ENCODE measurements at places on chromosomes 7 and 10.

DNA sequence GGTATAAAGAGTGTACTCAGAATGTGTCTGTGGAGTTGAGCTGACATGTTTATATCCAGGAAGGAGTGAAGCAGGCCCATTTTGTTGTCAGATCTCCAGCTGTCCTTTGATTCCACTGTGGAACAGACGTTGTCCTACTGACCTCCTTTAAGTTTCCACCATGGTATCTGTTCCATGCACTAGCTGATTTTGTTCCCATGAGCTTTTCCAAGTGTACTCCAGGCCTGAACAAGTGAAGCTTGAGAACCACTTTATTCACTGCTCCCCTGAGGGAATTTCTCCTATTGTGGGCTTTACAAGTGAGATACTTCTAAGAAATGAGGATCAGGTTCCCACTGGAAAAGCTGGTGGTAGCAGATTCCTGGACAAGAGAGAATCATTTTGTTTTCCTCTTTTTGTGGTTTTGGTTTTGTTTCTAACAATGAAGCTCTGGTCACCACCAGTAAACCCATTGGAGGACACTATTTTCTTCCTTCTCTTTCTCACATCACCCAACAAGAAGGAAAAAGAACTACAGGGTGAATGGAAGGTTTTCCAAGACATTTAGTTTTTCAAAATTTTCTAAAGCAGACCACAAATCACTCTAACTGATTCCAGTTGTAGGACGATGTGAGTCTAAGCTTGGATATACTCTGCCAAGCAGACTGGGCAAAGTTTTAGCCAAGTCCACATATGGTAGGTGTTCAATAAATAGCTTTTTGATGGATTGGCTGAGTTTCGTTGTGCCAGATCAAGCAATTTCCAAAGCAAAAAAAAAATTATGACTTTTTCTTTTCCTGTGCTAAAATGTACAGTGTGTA is 144.2 kb downstream of the JCAD start:
- no peak for DNase-seq

DNA sequence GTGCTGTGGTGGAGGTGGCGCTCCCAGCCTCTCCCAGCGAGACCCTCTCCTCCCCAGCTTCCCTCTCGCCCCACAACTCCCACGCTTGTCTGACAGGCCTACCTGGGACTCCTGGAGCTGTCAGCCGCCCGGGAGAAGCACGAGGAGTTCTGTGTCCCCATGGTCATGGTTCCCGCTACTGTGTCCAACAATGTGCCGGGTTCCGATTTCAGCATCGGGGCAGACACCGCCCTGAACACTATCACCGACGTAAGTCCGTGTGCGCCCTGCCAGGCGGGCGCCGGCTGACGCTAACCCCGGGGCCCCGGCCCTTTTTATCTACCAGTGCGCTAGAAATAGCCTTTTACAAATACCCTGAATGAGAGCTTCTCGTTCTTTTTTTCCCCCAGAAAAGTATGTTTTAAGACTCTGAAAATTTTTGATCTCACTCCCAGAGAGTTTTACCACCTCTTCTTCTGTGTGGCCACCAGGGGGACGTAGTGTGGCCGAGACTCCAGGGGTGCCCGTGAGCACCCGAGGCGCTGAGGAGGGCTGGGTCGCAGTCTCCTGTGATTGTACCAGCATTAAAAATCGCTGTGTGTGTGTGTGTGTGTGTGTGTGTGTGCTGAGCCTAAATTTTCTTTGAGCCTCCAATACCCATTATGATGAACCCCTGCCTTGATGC is 52.6 kb downstream of the PFKP start:
- no peak for DNase-seq

DNA sequence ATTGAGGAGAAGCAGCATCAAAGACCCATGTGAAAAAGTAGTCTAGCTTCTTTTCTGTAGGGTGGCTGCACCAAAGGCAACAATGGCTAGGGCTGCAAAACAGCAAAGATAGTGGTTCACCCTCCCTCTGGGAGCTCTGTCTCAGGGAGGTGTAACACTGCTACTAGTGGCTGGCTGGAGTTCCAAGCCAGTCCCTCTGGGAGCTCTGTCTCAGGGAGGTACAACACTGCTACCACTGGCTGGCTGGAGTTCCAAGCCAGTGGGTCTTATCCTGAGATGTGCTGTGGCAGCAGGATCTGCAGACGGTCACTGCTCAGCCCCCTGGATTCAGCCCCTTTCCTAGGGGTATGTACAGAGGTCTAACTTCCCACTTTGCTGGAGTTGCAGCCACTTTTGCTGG is 37.9 kb upstream of the TMEM140 start:
- DNase-seq = no peak

GRCh38 chr10:73644015-73644743 is 2.9 kb upstream of the MYOZ1 start:
- peak; percentile 19 for DNase-seq

DNA sequence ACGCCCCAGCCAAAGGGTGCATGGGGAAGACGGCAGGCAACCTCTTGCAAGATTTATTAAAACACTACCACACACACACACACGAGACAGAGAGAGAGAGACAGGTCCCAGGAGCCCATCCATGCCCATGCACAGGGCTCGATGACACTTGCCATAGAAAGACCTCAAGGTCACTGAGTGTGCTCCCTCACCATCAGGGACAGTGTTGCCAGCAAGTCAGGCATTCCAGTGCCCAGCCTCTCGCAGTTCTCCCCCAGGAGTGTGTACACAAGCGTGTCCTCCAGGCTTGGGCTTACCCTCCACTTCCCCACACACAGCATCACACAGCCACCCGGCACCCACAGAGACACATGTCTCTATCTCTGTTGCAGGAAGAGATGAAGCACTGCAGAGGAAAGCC is 46.8 kb upstream of the SLF2 start:
- DNase-seq = no peak

DNA sequence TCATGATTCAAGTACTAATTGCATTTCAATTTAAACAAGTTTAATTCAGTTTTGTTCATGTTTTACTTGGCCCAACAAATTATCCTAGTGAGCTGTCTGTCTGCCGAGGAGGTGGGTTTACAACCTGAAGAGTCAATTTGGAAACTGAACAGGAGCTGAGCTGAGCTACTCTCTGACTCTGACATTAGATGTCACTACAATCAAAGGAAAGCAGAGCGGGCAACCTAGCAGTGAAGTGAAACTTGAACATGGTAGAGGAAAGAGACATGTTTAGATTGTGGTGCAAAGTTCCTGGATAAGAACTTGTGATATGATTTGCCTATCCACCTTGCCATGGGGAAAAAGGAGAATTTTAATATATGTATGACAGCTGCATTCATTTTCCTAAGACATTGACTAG is 9.6 kb upstream of the AGR3 start:
- DNase-seq = no peak

DNA sequence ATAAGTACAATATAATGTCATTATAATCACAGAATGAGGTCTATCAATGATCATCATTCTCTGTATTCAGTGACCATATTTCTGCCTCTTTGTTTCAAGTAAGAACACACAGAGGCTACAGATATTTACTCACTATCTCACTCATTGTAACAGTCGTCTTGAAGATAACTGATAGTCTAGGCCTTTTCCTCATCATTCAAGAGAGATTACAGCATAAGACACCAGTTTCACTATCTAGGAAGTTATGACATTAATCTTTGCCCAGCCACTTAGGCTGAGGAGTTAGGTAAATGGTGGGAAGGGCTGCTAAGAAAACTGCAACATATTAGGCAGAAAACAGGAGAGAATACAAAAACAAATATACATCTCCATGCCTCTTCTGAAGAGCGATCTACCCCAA is 125.3 kb downstream of the CHCHD3 start:
- DNase-seq = no peak

GRCh38 chr7:77351539-77352004 is 64.6 kb downstream of the GSAP start:
- DNase-seq = no peak

- no peak for DNase-seq
Measured at GRCh38 chr10:43390759-43391158, 18.2 kb downstream of the HNRNPF start.

DNA sequence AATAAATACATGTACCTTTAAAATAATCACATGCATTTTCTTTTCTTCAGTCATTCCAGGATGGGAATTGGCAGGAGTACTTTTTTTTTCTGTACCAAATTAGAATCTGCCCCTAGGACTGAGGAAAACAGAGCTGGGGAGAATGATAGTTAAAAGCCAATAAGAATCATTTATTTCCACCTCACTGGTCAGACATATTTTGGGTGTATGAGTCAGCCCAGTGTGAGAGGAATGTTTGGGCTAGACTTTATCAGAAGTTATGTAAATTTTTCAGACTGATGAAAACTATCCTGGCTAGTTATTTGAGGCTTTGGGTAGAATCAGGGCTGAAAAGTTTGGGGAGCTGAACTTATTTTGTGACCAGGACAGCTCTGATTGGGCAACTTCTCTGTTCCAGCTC is 303.1 kb upstream of the NPSR1 start:
- no peak for DNase-seq

DNA sequence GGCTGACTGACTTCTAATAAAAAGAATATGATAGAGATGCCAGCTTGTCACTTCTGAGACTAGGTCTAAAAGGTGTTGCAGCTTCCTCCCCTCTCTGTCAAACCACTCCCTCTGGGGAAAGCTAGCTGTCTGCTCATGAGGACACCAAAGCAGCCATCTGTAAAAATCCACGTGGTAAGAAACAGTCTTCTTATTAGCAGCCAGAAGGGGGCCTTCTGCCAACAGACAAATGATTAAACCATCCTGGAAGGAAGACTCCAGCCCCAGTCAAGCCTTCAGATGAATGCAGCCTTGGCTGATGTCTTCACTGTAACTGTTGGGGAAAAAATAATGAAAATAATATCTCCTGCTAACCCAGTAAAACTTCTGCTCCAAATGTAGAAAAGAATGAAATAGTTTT is 41.9 kb upstream of the DAGLB start:
- no peak for DNase-seq

GRCh38 chr10:13829790-13830189 is 243.0 kb downstream of the PRPF18 start:
- no peak for DNase-seq

GRCh38 chr10:97188261-97188711 is 2.5 kb upstream of the SLIT1 start:
- DNase-seq = no peak

DNA sequence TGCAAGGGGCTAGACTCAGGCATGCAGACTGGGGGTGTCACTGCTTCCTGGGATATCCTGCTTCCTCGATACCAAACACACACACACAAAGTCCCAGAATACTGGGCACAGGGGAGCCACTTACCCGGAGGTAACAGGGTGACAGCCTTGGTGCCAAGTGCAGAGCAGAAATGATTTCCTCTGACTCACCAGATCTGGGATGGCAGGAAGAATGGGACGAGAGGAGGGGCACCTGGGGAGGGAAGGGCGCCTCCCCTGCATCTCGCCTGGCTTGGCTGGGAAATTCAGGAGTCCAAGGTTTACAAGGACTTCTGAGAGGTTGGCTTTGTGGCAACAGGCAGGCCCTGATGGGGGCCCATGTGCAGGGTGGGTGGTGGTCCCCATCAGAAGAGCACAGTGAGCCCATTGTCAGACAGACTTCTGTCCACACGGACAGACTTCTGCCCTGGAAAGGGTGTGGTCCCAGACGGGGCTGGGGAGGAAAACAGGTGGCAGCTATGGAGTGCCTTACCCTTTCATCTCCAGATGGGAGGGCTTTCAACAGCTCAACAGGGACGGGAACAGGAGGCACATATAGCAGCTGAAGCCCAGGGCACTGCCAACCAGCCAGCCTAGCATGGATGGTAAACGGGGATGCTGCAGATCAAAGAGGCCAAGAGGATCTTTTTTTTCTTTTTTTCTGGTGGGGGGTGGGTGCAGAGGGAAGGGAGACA is 9.7 kb upstream of the CCL24 start:
- no peak for DNase-seq

All from NCI-H187 treated with DMSO at 0.1 percent for 48 hours (cell line).